ENCODE measurements at places on chromosomes 16 and 17.

GRCh38 chr16:69930117-69930776 lies 20.9 kb upstream of the CLEC18A start:
- DNase-seq, result peak; percentile 42

GRCh38 chr17:48527547-48527932 lies 3.3 kb downstream of the HOXB1 start:
- no peak for DNase-seq

DNA sequence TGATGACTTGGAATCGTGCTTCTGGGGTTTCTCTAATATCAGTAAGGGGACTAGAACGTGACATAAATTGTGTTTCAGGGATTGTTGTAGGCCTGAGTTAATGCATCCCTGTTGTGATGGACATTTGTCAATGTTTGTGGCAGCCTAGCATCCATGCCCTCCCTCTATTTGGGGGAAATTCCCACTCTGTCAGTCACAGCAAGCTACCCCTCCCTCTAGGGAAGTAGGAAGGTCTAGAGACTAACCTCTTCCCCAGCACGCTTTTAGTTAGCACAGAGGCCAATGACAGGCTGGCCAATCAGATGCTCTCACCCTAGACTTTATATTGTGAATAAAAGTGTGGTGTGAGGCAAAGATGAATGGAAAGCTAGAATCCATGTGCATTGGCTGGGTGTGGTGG lies 32.4 kb upstream of the NF1 start:
- no peak for DNase-seq

DNA sequence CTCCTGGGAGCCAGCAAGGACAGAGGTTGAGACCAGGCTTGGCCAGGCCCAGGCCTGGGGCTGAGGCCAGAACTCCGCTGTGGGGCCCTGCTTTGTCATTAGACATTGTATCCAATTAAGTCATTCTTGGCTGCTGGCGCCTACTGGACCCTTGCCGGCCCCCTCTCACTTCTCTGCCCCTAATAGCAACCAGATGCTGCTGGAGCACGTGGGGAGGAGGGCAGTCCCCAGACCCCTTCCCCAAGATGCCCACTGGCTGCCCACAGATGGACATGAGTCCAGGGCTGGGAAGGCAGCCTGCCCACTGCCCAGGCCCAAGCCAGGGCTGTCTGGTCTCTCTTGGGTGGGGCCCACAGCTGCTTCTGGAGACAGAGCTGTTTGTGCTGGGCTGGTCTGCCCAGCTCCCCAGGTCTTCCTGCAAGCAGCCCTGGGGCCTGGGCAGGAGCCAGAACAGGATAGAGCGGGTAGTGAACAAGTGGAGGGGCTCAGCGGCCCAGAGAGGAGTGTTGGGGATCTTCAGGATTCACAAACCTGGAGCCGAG lies 7.8 kb downstream of the PLXDC1 start:
- DNase-seq, result no peak

DNA sequence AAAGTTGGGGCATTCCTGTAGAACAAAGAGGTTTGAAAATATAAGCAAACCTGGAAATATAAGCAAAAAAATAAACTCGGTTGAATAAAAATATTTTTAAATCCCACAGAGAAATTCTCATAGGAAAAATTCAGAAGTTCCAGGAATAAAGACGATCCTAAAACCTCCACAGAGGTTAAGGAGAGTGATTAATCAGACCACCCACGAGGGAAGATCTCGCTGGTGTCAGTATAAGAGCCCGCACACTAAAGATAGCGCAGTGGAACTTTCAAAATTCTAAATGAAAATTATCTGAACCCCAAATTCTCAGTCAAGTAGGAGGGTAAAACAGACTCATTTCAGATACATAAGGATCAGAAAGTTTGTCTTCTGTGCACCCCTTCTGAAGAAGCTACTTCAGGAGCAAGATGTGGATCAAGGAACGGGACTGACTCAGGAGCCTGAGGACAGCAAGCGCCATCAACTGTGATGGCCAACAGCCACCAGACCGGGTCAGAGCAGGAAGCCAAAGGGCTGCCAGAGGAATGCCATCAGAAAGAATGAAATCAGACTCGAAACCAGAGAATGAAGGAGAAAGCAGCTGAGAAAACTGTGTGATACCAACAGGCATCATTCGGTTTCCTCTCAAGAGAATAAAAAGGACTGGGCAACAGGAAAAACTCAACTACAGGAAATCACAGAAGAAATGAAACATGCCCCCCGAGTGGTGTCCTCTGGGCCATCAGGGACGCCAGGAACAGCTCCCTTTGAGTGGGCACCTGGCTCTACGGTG lies 66.9 kb downstream of the CYTH1 start:
- no peak for DNase-seq

GRCh38 chr16:16992975-16993765 lies 477.6 kb downstream of the XYLT1 start:
- no peak for DNase-seq

DNA sequence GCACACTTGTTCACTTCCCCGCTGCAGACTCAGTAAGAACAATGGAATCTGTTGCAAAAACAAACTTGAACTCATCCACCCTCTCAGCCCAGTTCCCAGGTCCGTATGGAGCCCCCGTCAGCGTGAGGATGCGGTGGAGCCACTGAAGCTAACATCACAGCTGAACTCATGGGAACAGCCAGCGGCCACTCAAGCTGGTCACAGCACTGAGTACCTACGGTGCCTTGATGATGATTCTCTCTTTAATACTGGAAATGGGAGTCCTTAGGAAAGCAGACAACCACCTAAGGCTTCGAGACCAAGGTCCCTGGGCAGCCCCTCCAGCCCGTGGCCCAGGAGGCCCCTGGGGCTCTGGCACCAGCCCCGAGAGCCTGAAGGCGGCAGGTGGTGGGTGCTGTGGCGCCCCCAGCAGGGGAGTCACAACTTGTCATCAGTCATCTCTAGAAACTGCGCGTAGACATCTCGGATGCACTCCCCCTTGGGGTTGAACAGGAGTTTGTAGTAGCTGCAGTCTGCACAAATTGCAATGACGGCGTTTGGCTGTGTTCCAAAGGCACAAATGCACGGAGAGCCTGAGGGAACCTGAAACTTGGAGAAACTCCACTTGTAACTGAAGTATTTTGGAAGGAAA lies 31.0 kb upstream of the RHOT1 start:
- DNase-seq, result peak; percentile 40

GRCh38 chr17:82094931-82095776 lies 2.9 kb downstream of the FASN start:
- DNase-seq, result no peak
